Upper lobe of right lung (tissue), 1 donor: ENCODE measurements at places on chromosomes 12 and 14. TPM values are rescaled to one million over a fixed set of nuclear protein-coding genes. Genes with fewer than 3 reads are reported as not detected.

The TBX3 gene
- 35.9 TPM for total RNA-seq

The ADSS1 gene
- 5.5 TPM for total RNA-seq

The FAM181A gene
- total RNA-seq, result 3.5 TPM

The NAV3 gene
- total RNA-seq, result 17.8 TPM

The RAD9B gene
- total RNA-seq, result 1.8 TPM

The DNAJC22 gene
- 0.67 TPM for total RNA-seq

The DAO gene
- 0.26 TPM for total RNA-seq

The SLC35F4 gene
- total RNA-seq, result not detected

The BDKRB2 gene
- 1.5 TPM for total RNA-seq

The SLC38A2 gene
- total RNA-seq, result 343 TPM

The ARG2 gene
- 2.0 TPM for total RNA-seq

The LALBA gene
- not detected for total RNA-seq

The RDH16 gene
- total RNA-seq, result 0.32 TPM

The EPYC gene
- not detected for total RNA-seq

The KRT71 gene
- not detected for total RNA-seq

The MFAP5 gene
- 2.8 TPM for total RNA-seq

The GPX2 gene
- 0.69 TPM for total RNA-seq

The FSCB gene
- total RNA-seq, result not detected

The OVCH1 gene
- 2.0 TPM for total RNA-seq

The RNASE1 gene
- 888 TPM for total RNA-seq

The TPH2 gene
- total RNA-seq, result not detected

The TRMT61A gene
- 11.6 TPM for total RNA-seq

The OTX2 gene
- not detected for total RNA-seq

The FLVCR2 gene
- total RNA-seq, result 28.6 TPM

The CCDC184 gene
- total RNA-seq, result 0.61 TPM

The CREBL2 gene
- 42.8 TPM for total RNA-seq

The KIF26A gene
- total RNA-seq, result 5.9 TPM

The RNFT2 gene
- total RNA-seq, result 2.6 TPM

The SRSF5 gene
- 287 TPM for total RNA-seq

The STRN3 gene
- 35.0 TPM for total RNA-seq

The WNT5B gene
- 2.3 TPM for total RNA-seq

The PARPBP gene
- 2.1 TPM for total RNA-seq

The PLEKHG3 gene
- total RNA-seq, result 34.5 TPM

The KRT85 gene
- not detected for total RNA-seq

The SOX5 gene
- 20.1 TPM for total RNA-seq

The GPATCH2L gene
- total RNA-seq, result 46.5 TPM

The TAS2R50 gene
- total RNA-seq, result 0.55 TPM

The CELA1 gene
- not detected for total RNA-seq

The FGF6 gene
- total RNA-seq, result not detected

The SYCP3 gene
- total RNA-seq, result 0.64 TPM

The OLR1 gene
- total RNA-seq, result 96.1 TPM

The RTN1 gene
- total RNA-seq, result 9.6 TPM

The SLC10A1 gene
- not detected for total RNA-seq

The IL31 gene
- total RNA-seq, result not detected

The RIPK3 gene
- total RNA-seq, result 23.4 TPM

The SOCS2 gene
- total RNA-seq, result 23.8 TPM

The KCNJ8 gene
- 20.9 TPM for total RNA-seq

The SIRT4 gene
- total RNA-seq, result 2.4 TPM

The CIROP gene
- not detected for total RNA-seq

The PAX9 gene
- 0.78 TPM for total RNA-seq

The TMEM179 gene
- not detected for total RNA-seq

The CACNA1C gene
- total RNA-seq, result 15.6 TPM

The SAMD15 gene
- 0.41 TPM for total RNA-seq

The OR8S1 gene
- total RNA-seq, result not detected

The PTMS gene
- 323 TPM for total RNA-seq

The SMIM41 gene
- 6.1 TPM for total RNA-seq

The KRT4 gene
- total RNA-seq, result 6.8 TPM

The LTB4R gene
- 9.8 TPM for total RNA-seq

The MYO1H gene
- 0.64 TPM for total RNA-seq
